ENCODE measurements at places on chromosomes 5 and 9.

DNA sequence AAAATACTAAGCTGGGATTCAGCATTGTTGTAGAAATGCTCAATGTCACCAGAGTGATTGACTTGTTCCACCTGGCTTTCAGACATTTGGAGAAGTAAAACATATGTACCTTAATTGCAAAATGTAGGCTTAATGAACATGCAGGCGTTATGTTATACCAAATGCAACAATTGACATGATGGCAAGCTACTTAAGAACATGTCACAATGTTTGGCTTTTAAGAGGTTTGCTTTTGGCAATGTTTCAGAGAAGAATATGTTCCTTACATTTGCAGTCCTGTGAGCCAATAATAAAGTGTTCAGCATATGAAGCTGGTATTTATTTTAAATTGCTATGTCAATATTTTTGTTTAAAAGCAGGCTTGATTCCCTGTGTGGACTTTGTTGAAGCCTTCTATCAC is 111.7 kb upstream of the NUDT12 start:
- no peak for ATAC-seq

DNA sequence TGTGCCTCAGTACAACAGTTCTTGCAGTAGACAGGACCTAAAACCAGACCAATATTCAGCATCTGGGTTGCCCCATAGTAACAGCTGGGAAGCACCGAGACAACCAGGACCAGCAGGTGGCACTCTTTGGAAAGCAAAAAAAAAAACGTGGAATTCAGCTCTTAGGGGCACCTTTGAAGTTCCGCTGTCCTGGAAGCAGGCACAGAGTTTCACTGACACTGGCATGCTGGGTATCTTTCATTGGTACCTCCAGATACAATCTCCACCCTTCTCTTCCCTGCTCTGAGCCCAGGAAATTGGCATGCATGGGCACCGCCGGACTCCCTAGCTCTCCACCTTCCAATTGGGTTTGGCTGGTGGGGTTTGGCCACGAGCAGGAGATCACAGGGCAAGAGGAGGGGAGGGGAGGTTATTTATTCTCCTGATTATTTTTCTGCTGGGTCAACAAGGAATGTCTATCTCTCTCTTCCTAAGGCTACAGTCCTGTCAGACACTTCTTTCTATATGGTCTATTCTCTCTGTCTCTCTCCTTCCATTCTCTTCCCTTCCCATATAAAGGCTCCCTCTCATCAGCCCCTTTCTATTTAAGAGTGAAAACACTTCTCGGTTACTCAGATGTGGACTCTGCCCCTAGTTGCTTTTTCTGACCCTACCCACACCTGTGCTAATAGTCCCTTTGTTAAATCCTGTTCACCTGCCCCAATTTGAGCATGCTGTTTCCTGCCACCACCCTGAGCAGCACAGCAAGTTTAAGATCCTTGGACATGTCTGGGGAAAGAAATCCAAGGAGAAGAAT is 1.9 kb upstream of the IDNK start:
- ATAC-seq = no peak

DNA sequence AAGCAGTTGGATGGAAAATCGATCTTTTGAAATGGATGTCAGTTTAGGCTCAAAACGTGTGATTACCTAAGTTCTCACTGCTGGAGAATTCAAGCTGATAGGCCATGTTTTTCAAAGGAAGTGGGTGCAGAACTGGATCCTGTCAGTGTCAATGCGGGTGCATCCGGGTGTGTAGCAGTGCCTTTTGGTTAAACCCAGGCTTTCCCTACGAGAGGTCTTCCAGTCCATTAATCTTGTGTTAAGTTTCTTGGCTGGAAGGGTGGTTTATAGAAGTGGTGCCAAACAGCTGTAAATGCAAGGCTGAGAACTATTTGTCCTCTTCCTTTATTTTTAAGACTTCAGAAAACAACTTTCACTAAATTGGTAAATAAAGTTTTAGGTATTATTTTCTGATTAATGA is 71.9 kb downstream of the DAPK1 start:
- no peak for ATAC-seq

DNA sequence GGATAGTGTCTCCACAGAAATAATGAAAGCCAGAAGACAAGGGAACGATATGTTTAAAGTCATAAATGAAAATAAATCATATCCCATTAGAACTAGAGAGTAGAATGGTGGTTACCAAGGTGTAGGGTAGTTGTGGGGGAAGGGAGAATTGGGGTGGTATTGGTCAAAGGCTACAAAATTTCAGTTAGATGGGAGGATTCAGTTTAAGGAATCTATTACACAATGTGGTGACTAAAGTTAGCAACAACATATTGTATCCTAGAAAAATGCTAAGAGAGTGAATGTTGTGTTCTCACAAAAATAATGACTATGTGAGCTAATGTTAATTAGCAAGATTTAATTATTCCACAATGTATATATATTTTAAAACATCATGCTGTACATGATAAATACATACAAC is 27.8 kb upstream of the LARP1 start:
- no peak for ATAC-seq

GRCh38 chr9:128422783-128423150 is 2.1 kb downstream of the CERCAM start:
- no peak for ATAC-seq

DNA sequence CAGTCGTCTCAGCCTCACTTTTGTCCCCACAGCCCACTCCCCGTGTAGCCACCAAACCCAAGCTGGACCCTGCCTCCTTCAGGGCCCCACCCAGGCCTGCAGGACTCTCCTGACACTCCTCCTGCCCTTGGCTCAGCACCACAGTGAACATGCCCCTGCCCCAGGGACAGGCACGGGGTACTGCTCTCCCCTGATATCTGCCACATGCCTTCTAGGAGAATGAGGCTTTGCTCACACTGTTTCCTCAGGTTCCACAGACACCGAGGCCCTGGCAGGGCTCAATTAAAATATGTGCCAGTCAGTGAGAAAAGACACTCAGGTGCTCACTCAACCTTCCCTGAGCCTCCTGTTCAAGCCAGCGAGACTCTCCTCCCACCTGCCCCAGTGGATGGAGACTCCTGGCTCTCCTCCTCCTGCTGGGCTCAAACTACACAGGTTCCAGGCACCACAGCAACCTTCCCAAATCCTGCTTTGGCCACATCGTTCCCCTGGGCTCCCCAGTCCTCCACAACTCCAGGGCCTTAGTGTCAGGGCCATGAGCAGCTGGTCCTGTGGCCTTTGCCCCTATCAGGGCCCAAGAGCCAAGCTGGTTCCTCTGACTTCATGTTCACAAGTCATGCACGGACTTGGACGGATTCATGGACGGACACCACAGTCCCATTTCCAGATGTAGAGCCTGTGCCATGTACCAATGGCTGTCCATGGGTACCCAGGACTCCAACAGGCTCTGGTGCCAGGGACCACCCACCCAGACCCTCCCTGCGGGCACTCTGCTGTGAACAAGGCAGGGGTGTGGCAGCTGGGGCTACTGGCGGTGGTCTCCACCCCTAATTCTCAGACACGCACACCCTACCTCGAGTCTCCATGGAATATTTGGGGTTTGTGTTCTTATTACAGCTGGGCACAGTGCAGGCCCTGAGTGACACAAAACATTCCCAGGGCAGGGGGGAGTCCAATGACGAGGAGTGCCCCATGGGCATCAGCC is 36.6 kb downstream of the BICD2 start:
- ATAC-seq = no peak

DNA sequence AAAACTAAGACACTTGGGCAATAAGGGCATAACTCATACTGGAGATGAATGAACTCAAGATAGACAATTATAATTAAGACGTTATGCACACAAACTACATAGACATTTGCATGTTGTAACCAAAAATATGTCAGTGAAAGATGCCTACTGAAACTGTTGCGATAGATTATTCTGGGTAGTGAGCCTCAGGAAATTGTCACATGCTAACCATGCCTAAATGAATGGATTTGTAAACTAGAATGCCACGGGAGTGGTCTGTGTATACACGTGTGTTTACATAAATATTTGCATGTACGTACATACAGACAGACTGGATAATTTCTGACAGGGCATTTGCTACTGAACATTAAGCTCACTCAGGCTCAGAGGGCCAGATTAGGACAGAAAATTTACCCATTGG is 1.2 kb downstream of the NIPSNAP3B start:
- no peak for ATAC-seq

- ATAC-seq = no peak
These were observed 1.7 kb downstream of the EBF1 start for GRCh38 chr5:159097784-159098602.

- no peak for ATAC-seq
These were observed 3.3 kb downstream of the SLC46A2 start for GRCh38 chr9:112887381-112887780.

DNA sequence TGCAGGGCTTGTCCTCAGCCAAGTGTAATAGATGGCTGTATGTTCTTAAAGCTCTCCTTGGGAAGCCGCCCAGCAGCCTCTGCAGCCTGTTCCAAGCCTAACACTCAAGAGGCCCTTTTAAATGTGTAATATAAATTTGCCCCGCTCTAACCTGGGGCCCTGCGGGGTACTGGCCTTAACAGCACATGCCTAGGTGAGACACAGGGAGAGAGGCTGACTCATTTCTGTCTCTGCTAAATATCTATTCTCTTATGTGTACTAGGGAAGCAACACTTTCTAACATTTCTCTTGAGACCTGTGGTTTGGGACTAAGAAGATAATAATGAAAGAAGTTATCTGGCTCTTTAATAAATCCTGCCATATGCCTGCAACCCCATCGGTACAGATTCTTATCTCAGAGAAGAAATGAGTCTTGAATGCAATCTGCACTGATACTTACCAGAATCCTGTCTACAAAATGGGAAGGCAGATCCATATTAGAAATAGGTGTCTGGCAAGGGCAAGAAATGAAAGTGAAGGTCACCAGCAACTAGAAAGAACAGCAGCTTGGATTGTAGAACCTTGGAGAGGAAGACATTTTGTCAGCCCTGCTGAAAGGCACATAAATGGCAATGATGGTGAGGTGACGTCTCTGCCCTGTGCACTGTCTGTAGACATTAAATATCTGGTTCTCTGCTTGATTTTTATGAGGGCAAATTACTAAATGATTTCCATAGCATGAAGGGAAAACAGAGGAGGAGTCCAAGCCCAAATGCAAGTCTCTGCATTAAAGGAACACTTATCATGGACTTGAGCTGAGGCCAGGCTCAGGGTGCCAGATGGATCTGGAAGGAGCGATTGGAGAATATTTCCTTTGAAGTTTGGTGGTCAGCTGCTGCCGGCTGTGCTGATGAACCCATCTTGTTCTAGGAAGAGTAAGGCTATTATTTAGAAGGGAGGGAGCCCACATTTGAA is 14.5 kb upstream of the TGFBI start:
- no peak for ATAC-seq

DNA sequence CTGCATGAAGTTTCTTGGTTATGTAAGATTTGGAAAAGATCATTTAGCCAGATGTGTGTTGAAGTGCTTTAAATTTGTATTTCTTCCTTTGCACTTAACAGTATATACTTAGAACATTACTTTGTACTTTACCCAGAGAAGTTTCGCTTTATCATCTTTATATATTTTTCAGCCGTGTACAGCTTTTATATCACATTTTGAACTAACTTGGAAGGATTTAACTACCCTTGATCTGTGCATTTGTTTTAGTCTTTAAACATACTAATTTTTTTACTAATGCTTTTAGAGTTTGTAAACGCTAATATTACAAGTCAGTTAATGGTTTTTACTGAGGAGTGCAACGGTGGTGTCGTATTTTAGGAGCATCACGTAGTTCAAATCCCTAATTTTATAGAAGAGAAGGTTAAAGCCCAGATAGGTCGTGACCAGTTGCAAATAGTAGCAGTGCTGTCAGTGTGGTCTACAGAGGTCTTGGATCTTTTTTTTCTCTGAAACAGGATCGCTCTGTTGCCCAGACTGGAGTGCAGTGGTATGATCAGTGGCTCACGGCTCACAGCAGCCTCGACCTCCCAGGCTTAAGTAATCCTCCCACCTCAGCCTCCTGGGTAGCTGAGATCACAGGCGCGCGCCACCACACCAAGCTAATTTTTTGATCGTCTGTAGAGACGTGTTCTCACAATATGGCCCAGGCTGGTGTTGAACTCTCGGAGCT is 2.0 kb downstream of the MATR3 start:
- ATAC-seq = no peak

GRCh38 chr5:132463811-132464155 is 26.8 kb downstream of the IRF1 start:
- ATAC-seq = no peak

- ATAC-seq = no peak
These were observed 321.7 kb downstream of the NDUFS4 start for GRCh38 chr5:53882006-53882675.

GRCh38 chr5:156920042-156920860 is 42.8 kb downstream of the TIMD4 start:
- peak; percentile 87 for ATAC-seq

- no peak for ATAC-seq
These were observed 4.3 kb downstream of the RIC1 start for GRCh38 chr9:5633243-5633642.

GRCh38 chr5:77743181-77743580 is 33.0 kb downstream of the TBCA start:
- ATAC-seq = no peak

- ATAC-seq = no peak
These were observed 697 bp downstream of the SLC1A1 start for GRCh38 chr9:4490705-4491625.
